ENCODE measurements at places on chromosomes 4 and X.

- DNase-seq: no peak
These were observed 25.8 kb downstream of the USP9X start for GRCh38 chrX:41110801-41111625.

GRCh38 chr4:54144661-54145171 lies 44.8 kb downstream of the GSX2 start:
- no peak for DNase-seq

GRCh38 chr4:127604949-127605709 lies 27.6 kb upstream of the INTU start:
- no peak for DNase-seq

DNA sequence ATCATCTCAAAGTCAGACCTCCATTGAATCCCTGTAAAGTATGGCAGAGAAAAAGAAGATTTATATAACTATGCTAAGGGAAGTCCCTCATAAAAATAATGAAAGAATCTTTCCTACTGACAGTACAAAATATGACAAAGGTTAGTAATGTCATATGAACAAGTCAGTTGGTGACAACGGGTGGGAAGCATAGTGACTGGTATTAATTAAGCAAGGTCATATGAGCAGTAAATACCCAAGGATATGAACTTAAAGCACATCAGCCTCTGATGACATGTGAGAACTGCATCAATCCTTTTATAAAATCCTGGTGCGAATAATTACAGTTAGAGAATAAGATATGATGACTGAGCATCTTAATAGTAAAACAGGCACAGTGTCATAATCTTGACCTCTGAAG lies 364.8 kb upstream of the GALNTL6 start:
- no peak for DNase-seq

GRCh38 chr4:82042042-82042441 lies 331.7 kb downstream of the HNRNPD start:
- DNase-seq: no peak

DNA sequence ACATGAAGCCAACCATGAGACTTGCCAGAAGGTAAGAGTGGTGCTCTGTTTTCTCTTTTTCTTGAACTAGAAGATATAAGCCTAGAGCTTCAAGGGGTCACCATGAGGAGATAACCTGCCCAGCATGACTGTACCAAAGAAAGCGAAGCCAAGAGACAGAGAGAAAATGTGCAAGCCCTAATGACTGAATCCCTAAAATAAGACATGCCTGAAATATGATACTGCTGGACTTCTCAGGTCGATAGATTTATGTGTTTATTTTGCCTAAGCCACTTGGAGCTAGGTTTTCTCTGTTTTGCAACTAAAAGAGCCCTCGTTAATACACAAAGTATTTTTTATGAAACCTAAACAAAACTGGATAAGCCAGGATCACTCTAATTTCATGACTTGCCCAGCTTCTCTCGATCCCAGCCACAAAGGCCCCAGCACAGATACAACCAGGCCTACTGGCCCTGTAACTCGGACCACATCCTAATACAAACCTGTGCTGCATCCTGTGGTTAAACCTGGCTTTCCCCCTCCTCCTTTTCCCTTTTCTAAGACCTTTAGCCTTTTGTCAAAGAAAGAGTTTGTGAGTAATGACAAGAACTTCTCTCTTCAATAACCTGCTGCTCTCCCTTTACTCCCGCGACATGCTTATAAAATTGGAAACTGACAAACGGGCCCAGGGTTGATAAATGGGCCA lies 185.8 kb downstream of the APBB2 start:
- no peak for DNase-seq

- no peak for DNase-seq
These were observed 109.4 kb upstream of the MAP3K15 start for GRCh38 chrX:19624739-19625138.

DNA sequence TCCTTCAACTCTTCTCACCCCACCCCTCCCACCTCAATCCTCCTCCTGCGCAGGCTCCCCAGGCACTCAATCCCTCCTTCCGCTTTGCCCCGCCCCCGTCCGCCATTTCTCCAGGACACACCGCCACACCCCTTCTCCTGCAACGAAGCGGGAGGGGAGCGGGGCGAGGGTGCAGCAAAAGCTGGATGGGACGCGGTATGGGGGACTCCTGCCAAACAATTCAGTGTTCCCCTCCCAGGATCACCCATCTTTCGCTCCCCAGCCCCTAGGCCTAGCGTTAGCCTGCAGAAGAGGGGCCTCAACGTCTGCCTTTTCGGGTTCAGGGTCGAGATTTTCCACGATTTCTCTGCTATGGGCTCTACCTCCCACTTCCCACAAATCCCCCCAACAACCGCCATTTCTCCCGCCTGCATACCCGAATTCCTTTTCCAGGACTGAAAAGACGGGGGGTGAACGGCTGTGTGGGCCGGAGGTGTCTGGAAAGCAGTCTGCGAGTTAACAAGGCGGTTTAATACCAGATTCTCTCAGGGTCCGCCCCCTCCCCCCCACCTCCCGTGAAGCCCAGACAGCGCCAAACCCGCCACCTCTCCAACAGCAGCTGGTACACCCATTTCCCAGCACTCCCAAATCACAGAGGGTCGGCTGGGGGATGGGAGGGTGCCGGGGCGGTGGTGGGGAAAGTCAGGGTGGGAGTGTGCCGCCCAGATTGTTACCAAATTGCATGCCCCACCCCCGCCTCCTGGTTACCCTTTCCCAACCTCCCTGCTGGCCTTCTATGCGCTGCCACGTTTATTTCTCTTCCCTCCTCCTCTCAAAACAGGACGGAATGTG lies 774 bp downstream of the ARMCX2 start:
- DNase-seq: peak; percentile 30

DNA sequence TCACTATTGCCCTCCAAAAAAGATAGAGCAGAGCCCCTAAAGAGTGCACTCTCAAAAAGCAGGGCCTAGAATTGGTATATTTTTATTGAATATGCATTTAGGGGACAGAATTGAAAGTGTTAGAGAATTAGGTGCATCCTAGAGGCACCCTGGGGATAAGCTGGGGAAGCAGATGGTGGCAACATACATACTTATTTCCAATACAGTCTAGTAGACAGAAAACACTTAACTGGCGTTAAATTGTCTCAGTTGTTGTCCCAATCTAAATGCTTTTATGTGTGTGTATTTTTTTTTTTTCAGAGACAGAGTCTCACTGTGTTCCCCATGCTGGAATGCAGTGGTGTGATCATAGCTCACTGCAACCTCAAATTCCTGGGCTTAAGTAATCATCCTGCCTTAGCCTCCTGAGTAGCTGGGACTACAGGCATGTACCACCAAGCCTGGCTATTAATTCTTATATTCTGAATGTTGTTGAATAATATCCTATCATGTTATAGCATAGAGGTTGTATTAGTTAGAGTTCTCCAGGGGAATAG lies 481.8 kb downstream of the GRXCR1 start:
- DNase-seq: no peak

DNA sequence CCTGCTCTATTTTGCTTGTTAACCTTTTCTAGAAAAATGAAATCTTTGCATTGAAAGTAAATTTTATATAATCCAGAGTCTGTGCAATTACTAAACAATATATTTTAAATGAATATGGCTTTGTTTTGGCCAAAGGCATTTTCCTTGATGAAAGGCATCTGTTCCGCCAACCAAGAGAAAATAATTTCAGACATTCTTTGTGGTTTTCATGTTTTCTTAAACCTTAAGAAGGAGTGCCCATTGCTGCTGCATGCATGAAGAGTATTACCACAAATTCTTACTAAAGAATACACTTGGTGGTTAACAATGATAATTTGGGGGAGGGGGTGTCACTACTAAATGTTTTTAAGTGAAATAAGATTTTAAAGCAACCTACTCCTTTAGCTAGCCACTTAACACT lies 2.7 kb upstream of the PDGFC start:
- DNase-seq: no peak

- DNase-seq: no peak
These were observed 71.3 kb upstream of the KIT start for GRCh38 chr4:54586320-54586955.

DNA sequence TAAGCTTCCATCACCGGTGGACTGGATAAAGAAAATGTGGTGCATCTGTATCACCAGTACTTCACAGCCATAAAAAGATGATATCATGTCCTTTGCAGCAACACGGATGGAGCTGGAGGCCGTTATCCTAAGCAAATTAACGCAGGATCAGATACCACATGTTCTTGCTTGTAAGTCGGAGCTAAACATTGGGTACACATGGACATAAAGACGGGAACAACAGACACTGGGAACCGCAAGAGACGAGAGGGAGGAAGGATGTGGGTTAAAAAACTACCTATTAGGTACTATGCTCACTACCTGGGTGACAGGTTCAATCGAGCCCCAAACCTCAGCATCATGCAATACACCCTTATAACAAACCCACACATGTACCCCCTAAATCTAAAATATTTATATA lies 16.3 kb upstream of the IDS start:
- DNase-seq: no peak

DNA sequence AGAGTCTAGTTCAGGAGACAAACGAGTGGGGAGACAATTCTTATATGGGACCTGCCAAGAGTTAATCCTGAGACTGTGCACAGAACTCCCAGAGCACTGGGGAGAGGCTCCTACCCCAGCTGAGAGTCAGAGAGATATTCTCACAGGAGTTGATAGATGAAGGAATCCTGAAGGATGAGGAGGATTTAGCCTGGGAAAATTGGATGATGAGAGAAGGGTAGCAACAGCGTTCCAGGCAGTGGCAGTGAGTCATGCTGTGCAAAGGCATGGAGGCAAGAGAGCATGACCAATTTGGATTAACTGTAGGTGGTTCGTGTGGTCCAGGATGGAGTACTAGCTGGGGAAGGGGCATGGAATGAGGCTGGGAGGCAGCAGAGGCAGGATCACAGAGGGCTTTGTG lies 318.6 kb downstream of the LDB2 start:
- DNase-seq: no peak

- DNase-seq: no peak
These were observed 58.0 kb downstream of the SEPTIN11 start for GRCh38 chr4:77007358-77008230.

- DNase-seq: no peak
These were observed 212.2 kb downstream of the PPP1R2C start for GRCh38 chrX:42565739-42566138.

- no peak for DNase-seq
These were observed 121.6 kb upstream of the IGFBP7 start for GRCh38 chr4:57231781-57232180.

GRCh38 chrX:105375816-105376215 lies 155.3 kb upstream of the TEX13A start:
- no peak for DNase-seq

DNA sequence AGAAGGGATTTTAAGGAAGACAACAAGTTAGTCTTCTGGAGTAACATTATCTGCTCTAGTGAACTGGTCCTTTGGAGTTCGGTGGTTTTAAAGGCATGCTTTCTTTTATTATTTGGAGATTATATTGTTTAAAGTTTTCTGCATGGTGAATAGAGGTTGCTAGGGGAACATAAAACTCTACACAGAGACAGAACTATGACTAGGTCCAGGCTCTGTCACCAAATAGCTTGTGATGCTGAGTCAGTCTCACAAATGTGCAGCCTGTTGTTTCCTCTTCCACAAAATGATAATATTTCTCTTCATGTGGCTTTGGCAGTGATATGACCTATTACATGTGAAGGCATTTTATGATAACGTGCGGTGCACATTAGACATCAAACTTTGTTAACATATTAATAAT lies 132.6 kb downstream of the PACRGL start:
- no peak for DNase-seq

DNA sequence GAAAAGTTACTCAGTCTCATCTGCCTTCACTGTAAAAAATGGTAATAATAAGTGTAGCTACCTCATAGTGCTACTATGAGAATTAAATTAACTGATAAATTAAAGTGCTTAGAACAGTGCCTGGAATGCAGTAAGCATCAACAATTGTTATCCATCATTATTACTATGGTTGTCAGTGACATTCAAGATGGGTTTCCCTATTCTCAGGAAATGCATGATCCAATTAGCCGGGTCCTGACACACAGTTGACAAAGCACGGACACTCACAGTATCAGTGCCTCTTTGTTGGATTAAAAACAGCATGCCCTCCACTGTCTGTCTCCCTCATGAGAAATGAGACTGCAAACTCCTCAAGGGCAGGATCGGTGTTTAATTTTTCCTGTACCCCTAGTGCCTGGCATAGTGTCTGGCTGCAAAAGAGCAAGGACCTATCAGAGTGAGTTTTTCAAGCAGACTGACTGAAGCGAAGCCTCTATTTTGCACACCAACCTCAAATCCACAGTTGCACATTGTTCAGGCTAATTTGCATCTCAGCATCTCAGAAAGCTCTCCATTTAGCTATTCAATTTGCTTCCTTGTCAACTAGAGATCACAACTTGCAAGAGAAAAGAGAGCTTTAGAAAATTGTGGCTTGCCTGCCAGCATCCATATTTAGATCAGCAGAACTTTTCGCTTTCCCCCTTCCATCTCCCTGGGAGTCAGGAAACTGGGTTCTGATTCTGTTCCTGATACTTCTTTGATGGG lies 122.9 kb downstream of the LDB2 start:
- DNase-seq: no peak

GRCh38 chrX:83845397-83845796 lies 15.5 kb upstream of the CYLC1 start:
- no peak for DNase-seq

DNA sequence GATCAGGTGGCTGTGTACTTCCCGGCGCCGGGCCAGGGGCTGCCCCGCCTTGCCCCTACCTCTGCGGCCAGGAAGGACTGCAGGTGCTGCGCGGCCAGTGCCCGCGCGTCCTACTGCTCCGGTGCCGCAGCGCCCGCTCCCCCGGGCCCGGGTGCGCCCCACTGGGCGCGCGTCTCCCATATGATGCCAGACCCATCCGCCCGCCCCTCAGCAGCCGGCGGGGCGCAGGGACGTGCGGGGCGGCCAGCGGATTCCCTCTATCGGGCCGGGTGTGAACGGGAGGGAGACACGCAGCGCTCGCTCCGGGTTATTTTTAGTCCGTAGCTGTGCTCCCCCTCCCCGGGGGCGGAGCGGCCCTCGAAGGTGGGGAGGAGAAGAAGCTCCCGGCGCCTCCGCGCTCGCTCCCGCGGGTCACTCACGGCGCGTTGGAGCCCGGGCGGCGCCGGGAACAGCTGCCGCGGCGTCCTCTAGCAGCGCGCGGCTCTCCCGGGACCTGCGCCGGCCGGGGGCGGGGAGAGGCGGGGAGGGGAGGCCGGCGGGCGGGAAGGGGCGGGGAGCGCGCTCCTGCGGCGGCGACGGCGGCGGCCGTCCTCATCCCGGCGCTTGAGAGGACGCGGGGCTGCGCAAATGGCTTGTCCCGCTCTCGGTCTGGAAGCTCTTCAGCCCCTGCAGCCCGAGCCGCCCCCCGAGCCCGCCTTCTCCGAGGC lies 103.6 kb downstream of the UCHL1 start:
- no peak for DNase-seq

DNA sequence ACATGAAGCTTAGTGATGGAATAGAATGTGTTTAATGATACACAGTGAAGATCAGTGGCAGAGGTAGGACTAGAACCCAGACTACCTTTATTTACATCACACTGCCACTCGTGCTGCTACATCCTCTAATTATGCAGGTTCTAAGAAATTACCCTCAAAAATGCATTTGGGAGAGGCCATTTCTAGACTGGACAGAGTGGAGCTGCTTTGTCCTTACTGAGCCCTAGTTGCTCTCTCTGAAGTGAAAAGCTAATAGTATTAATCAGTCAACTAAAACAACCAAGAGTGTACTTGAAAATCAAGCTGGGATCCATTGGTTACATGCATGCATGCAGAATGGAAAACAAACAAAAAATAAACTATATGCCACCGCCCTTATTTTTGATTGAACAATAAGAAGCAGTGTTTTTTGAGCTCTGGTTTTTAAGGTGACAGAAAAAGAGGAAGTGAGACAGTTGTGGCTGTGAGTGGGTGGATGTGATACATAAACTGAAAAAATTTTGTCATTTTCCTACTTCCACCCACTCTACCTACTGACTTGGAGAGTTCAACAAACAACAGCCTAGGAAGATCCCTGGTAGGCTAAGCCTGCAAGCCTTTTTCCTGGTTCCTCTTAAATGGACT lies 6.8 kb upstream of the VSIG4 start:
- peak; percentile 11 for DNase-seq

All from activated T-cell treated with anti-CD3 and anti-CD28 coated beads for 4 hours (primary cell).